NCI-H1105 (cell line): ENCODE measurements at places on chromosomes 4 and X.
A peak's percentile ranks its signal among the peaks of the same experiment; 100 is the strongest.

GRCh38 chr4:138494931-138495330, 252.8 kb upstream of the SLC7A11 start:
- peak; percentile 1 for DNase-seq

GRCh38 chr4:169998981-169999380, 27.2 kb downstream of the MFAP3L start:
- no peak for DNase-seq

DNA sequence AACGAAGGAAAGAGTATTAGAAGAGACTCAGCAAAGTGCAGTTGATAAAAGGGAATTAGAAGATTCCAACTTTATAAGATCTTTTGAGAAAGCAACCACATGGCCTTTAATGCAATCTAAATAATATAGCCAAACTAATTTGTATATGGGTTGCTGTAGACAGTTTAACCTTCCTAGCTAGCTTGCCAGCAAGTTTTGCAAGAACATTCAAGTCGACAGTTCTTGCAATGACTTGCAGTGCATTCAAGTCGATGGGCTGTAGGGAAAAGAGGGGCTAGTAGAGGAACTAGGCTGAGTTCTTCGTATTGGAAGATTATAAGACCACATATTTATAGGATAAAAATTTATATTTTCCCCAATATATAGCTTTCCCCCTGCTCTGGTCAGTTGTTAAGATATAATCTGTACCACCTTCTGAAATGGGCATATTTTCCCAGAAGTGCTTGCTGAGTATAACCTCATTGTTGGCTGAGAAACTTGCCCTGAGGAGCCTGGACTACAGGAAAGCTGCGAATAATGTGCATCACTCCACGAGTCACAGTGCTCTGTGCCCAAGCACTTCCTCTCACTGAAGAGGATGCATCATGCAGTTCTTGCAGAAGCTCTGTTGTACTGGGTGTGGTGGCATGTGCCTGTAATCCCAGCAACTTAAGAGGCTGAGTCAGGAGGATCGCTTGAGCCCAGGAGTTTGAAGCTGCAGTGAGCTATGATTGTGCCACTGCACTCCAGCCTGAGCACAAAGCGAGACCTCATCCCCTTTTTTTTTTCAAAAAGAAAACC, 56.7 kb downstream of the DOCK11 start:
- no peak for DNase-seq

- no peak for DNase-seq
These were observed 639.7 kb downstream of the TRIML1 start for GRCh38 chr4:188778905-188779304.

DNA sequence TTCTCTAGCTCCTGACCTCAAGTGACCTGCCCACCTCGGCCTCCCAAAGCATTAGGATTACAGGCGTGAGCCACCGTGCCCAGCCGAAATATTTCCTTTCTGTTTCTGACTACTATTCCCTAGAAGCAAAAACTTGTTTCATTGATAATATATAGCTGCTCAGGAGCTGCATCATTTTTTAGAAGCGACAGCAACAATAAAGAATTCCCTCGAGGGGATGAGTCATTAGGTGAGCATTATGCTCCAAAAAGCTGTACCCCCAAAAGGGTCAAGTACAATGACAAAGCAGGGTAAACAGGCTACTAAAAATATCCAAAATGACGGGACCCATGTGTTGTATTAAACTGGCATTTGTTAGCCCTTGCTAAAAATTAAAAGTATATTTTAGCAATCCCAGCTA, 67.0 kb downstream of the RBM47 start:
- DNase-seq: no peak

- DNase-seq: no peak
These were observed 60.4 kb upstream of the CRMP1 start for GRCh38 chr4:5952975-5953951.

GRCh38 chrX:66021765-66022631, 17.9 kb downstream of the VSIG4 start:
- DNase-seq: no peak

DNA sequence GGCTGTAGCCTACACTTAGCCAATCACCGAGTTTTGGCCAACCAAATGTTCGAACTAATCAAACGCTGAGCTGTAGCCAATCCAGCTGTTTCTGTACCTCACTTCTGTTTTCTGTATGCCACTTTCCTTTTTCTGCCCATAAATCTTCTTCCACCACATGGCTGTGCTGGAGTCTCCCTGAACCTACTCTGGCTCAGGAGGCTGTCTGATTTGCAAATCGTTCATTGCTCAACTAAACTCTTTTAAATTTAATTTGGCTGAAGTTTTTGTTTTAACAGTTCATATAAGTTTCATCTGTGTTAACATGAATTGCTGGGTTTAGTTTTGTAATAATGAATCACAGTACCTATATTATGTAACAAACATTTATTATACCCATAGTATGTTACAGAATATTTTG, 160.7 kb upstream of the PCDH7 start:
- DNase-seq: no peak

DNA sequence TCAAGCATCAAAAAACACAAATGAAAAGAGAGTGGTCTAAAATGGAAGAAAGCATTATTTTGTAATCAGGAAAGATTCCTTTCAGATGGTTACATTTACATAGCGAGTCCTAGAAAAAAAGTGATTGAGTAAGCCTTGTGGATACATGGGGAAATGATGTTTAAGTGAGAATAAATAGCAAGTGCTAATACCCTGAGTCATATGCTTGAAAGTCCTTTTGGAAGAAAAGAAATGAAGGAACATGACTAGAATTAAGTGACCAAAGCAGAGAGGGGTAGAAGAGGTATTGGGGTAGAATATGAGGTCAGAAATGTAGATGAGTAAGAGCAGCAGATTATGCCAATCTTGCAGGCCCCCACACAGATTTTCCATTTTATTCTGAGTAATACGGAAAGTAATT, 814.8 kb upstream of the GRID2 start:
- DNase-seq: no peak

- no peak for DNase-seq
These were observed 8.4 kb upstream of the TBL1X start for GRCh38 chrX:9456250-9457074.

DNA sequence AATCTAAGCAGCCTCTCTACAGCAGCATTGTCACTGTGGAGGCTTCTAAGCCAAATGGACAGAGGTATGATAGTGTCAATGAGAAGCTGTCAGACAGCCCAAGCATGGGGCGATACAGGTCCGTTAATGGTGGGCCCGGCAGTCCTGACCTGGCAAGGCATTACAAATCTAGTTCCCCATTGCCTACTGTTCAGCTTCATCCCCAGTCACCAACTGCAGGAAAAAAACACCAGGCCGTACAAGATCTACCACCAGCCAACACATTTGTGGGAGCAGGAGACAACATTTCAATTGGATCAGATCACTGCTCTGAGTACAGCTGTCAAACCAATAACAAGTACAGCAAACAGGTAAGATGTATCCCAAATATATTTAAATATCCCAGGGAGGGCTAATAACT, 4.1 kb downstream of the PCDH7 start:
- DNase-seq: no peak
